ENCODE measurements at places on chromosomes 12 and 14. TPM values are rescaled to one million over a fixed set of nuclear protein-coding genes. Genes with fewer than 3 reads are reported as not detected.

DNA sequence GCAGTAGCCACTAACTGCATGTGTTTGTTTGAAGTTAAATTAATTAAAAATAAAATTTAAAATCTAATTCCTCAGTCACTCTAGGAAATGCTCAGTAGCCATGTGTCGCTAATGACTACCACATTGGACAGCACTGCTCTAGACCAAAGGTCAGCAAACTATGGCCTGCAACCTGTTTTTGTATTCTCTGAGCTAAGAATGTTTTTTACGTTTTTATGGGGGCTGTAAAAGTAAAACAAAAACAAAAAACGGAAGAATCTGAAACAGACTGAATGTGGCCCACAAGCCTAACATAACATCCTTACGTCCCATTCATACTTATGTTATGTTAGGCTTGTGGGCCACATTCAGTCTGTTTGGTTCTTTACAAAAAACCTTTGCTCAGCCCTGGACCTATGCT, 57.8 kb downstream of the LIN52 start:
- DNase-seq: no peak

- no peak for DNase-seq
These were observed 234.3 kb downstream of the DACT1 start for GRCh38 chr14:58872061-58872460.

- no peak for DNase-seq
These were observed 211.3 kb upstream of the KRR1 start for GRCh38 chr12:75722714-75723200.

GLIPR1 gene
- 12.3 TPM for polyA plus RNA-seq

FOXG1 gene
- not detected for polyA plus RNA-seq

DNA sequence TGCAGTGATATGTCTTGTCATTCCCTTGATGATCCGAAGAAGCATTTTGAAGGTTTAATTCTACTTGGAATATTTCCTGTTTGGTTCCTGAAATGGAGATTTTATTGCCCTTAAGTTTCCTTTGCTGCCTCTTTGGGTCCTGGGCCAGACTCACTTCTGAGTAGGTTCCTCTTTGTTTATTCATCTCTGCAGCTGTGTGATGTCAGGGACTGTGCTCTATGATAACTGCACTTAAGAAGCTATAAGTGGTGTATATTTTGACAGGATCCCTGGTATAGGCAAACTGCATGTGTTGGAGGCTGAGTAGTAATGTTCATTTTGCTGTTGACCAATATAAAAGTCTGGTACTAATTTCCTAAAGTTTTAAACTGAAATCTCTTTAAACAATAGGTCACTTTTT, at the start of gene KLRC4:
Gene KLRC4, minus strand, starts transcription at position 366 of the 400 bp plus-strand sequence. Its CDS starts 182 bp downstream, at position 184.
- DNase-seq: no peak

GRCh38 chr14:42732005-42732404, 1125.3 kb downstream of the LRFN5 start:
- DNase-seq: no peak

DNA sequence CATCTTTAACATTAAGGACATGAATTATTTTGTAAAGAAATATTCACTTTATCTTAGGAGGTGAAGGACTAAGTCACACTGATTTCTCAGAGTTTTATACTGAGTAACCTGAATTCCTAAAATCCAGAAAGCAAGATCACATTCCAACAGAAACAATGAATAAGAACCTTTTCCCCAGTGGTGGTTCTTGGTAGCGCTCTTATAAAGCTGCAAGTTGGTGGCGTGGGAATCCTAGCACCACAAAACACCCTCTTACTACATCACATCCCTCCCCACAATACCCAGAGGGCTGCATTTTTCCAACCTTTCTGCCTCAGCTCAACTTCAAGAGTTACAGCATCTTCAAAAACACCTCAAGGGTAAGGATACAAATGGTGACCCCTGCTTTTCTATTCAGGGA, 44.0 kb upstream of the SMUG1 start:
- DNase-seq: no peak

GRCh38 chr14:35124127-35124526, 1.8 kb downstream of the PRORP start:
- DNase-seq: no peak

DNA sequence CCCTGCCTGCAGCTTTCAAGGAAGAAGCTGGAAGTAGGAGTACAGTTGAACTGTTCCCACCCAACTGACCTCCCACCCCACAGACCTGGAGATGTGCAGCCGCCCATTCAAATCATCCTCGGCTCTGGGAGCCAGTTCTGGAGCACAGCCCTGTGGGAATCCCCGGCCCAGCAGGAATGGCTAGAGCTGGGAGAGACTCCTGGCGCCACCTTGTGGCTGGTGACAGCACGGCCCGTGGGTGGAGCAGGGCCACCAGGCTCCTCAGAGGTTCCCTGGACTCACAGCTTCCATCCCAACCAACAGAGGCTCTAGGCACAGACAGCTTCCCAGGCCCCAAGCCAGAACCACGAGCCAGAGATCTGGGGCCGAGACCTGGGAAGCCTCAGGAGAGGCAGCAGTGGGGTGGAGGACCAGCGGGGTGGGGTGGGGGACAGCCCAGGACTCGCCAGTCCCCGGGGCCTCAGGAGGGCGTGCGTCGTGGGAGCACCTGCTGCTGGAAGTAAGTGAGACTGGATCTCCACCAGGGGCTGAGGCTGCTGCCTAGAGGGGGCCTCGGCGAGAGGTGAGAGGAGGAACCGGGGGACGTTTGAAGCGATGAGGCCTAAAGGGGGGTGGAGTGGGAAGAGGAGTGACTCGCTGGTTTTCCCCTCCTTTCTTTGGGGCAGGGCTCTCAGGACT, 43.4 kb downstream of the RNF34 start:
- no peak for DNase-seq

DNA sequence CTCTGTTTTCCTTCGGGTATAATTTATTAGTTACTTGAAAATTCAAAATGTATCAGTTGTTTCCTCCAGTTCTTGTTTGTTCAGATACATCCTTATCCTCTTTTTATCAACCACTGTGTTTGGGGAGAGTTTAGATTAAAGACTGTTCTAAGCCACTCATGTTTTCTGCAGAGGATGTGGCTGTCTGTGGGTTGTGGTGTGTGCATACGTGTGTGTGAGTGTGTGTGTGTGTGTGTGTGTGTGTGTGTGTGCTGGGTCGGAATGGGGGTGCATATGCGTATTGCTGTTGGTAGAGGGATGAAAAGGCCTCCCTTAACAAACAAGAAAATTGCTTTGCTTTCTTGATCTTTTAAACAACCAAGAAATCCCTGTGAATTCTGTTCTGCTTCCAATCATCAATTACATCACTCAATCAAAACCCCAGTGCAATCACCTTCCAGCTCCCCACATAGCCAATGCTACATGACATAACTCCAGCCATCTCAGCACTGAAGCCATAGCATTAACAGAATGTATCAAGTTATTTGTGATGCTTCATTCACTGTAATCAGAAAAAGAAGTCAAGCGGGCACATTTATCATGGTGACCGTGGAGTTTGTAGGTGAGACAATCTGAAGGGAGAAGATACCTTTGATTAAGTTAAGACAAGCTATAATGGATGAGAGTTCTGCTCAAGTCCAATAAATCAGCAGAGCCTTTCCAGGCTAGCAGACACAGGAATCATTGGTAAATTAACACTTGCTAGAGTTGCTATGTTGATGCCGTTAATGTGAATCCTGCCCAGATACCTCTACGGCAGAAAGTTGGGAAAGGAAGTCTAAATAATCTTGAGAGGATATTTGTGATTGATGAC, 131.9 kb downstream of the RMST start:
- no peak for DNase-seq

- no peak for DNase-seq
These were observed 31.4 kb downstream of the GALNT16 start for GRCh38 chr14:69291396-69291795.

DNA sequence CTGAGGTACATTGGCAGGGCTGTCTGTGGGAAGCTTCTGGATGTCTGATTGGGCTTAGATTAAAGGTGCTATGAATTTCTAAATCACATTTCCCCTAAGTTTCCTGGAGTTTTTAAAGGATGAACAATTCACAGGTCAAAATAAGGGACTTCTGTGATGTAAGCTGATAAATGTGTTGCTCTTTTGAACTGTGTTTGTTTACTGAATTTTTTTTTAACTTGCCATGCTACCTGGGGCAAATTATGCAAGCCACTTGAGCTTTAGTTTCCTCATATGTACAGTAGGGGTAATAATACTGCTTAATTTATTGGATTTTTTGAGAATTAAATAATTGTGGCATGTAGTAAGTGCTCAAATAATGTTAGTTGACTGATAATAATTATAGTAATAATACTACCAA, 52.8 kb upstream of the CCDC91 start:
- no peak for DNase-seq

DNA sequence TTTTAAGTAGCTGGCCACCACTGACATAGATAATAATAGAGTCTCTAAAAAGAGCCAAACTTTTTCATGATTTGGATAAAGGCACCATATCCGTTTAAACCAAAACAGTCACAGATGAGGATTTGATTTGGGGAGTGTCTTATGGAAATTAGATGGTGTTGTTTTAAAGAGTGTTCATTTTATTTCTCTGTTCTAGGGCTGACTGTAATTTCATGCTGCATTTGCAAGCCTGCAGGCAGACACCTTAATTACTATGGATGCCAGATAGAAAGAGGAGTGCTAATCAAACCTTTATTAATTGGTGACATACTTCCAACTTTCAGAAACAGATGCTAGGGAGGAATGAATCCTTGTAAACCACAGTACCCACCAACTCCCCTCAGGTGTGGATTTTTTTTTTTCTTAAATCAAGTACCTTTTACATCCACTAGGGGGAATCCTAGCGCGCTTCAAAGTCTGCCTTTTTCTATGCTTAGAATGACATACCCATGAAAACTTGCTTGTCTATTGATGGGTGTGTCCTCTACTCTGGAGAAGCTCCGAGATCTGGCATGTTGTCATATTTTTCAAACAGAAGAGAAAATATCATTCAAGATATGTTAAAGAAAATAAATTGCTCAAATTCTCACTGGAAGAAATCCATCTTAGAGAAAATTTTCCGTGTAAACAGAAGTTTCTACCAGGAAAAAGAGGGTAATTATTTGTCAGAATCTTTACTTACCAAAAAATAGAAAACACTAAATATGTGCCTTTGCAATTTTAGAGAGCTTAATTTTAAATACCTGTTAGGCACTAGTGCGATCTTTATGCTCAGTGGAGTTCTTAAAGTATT, 14.2 kb upstream of the PLXNC1 start:
- no peak for DNase-seq

GRCh38 chr12:52205612-52206303, 13.9 kb upstream of the KRT80 start:
- no peak for DNase-seq

GRCh38 chr14:73718418-73719251, 4.5 kb upstream of the PNMA1 start:
- no peak for DNase-seq

IL22 gene
- not detected for polyA plus RNA-seq

DNA sequence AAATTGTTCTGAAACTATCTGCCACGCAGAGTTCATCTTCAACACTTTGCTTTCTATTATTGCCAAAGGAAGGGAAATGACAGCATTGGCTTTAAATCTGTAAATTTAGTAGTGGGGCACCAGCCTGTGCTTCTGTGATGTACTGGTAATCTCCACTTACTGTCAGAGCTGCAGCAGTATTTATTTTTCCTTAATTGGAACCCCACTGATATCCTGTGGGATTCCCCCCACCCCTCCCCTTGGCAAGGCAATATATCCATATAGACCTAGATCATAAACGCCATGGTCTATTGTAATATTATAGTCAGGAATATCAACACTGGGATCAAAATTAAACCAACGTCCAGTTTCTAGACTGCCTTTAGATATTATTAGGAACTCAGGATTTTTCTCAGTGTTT, 96.7 kb downstream of the RMST start:
- DNase-seq: no peak

SLC4A8 gene
- polyA plus RNA-seq: 2.7 TPM

ALDH1L2 gene
- 0.64 TPM for polyA plus RNA-seq

- DNase-seq: no peak
These were observed 45.2 kb downstream of the GRIP1 start for GRCh38 chr12:66633676-66634075.

CIROP gene
- polyA plus RNA-seq: 0.08 TPM

DNA sequence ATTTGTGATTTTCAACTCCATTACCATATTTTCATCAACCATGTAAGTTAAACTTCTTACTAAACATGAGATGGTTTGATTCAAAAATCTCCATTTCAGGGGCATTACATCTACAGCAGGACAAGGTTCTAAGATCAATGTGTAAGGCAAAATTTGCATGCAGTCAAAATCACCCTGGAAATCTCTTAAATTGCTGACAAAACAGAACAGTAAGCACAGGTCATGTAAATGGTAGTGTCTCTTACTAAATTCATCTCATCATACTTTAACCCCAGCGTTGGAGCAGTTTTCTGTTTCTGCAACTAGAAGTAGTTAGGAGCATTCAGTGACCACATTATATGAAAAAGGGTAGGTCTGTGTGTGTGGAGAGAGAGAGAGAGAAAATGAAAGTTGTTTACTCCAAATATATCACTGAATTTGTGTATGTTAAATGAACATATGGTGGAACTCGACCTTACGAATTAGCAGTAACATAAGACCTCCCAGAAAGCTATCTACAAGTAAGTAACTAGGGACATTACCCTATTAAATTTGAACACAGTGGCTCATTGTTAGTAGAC, 227.5 kb downstream of the SSPN start:
- no peak for DNase-seq

GRCh38 chr12:95622879-95623278, 71.6 kb upstream of the USP44 start:
- DNase-seq: no peak
